Smooth muscle cell of the brain vasculature (primary cell): ENCODE measurements at places on chromosomes 11 and 22.

DNA sequence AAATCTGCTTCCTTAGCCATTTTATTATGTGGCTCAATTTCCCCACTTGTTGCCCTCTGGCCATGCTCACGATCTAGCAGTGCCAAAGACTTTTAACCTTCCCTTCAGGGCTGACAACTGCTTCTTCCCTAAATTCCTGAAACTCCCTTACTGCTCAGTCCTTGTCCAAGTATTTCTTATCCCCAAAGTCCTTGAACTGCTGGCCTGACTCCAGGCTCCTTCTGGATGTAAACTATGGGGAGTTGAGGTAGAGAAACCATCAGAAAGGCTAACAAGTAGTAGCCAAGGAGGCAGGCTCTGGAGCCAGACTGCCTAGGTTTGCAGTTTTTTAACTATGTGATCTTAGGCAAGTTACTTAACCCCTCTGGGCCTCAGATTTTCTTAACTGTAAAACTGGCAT lies 258.7 kb upstream of the CCDC90B start:
- DNase-seq: no peak

GRCh38 chr11:121143921-121144320 lies 42.9 kb downstream of the TECTA start:
- DNase-seq: no peak

DNA sequence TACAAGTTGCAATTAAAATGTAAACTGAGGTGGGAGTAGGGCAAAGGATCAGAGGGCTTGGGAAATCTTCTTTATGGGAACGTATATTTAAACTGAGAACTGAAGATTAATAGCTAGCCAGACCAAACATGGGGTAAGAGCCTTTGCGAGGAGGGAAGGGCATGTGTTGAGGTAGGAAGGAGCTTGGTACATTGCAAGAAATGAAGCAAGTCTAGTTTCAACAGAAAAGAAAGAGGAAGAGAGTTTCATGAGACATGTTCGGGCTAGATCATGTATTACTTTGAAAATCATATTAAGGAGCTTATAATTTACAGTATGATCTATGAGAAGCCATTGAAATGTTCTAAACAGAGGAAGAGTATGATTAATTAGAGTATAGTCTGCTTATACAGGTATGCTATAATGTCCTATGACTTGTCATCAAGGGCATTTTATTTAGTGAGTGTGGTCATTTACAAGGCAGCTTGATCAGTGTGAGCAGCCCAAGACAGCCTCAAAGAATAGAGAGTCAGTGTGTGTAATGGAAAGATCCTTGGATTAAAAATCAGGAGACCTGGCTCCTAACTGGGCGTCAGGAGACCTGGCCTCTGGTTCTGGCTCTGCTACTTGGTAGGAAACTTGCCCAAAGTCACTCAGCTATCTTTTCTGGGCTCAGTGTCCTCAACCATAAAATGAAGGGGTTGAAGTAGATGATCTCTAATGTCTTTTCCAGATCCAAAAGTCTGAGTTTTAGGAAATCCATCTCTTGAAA lies 10.9 kb downstream of the GAS2 start:
- DNase-seq: no peak

DNA sequence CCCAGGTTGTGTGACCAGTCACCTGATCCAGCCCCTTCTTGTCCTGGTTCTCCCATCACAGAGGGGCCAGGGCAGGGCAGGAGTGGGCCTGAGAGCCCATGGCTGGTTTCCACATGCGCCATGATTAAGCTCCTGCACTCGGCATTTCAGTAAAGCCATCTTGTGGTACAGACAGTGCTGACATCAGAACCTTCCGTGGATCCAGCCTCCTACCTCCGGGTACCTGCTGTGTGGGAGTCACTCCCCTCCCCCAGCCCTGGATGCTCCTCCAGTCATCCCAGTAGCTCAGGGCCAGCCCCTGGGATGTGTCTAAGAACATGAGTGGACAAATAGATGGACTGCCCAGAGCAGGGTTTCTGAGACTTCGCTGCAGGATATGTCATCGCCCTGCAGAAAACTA lies 22.1 kb upstream of the MGAT3 start:
- no peak for DNase-seq

DNA sequence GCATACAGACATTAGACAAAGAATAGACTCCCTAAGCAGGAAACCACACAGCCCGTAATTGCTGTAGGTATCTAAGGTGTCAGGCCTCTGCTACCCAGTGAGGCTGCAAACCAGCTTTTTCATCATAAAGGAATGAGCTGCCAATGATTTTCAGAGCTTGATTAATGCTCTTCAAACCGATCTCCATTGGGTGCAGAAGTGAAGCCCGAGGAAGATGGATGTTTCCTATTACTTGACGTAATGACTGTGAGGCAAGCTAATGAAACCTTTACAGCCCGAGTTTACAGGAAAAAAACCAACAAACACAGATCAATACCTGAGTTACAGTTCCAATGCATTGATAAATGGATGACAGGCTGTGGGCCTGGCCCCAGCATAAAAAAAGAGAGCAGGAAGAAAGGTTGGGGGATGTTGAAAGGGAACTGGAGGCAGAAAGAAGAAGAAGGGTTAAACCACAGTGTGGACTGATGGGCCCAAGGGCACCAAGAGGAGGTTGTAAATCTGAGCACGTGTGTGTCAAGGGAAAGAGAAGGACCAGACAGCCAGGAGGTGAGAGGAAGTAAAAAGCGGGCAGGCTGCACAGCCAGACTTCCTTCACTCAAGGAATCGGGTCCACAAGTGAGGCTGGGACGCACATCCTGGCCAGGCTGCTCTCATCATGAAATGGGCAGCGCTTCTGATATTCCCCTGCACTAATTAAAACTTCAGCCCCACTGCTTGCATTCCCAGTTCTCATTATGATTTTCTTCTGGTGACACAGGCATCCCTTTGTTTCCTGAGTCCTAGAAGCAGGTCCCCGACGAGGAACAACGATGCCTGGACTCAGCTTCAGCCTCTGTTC lies 70.6 kb upstream of the NTM start:
- no peak for DNase-seq

GRCh38 chr22:20442485-20443284 lies 5.1 kb upstream of the SCARF2 start:
- DNase-seq: no peak

GRCh38 chr22:42808521-42808920 lies 48.6 kb downstream of the ARFGAP3 start:
- DNase-seq: no peak

GRCh38 chr11:39365809-39366436 lies 2093.5 kb downstream of the LRRC4C start:
- DNase-seq: no peak

GRCh38 chr11:9203691-9204311 lies 61.3 kb downstream of the DENND5A start:
- no peak for DNase-seq

DNA sequence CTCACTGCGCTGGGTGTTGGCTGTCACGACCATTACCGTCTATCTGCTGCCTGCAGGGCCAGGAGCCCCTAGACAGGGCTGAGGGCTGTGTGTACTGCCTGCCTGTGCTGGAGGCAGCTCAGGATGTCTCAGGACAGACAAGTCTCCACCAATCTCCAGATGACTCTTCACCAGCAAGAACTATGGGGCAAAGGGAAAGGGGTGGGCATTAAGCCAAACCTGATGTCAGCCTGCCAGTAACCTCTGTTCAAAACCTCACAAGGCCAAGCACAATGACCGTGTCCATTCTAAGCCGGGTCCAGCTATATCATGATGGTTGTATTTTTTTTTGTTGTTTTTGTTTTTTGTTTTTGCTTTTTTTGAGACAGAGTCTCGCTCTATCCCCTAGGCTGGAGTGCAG lies 31.6 kb downstream of the MAFF start:
- DNase-seq: no peak

- DNase-seq: no peak
Measured at GRCh38 chr22:19933341-19934241, 8.0 kb upstream of the COMT start.

GRCh38 chr22:50269573-50269969 lies 609 bp downstream of the MAPK11 start:
- no peak for DNase-seq

DNA sequence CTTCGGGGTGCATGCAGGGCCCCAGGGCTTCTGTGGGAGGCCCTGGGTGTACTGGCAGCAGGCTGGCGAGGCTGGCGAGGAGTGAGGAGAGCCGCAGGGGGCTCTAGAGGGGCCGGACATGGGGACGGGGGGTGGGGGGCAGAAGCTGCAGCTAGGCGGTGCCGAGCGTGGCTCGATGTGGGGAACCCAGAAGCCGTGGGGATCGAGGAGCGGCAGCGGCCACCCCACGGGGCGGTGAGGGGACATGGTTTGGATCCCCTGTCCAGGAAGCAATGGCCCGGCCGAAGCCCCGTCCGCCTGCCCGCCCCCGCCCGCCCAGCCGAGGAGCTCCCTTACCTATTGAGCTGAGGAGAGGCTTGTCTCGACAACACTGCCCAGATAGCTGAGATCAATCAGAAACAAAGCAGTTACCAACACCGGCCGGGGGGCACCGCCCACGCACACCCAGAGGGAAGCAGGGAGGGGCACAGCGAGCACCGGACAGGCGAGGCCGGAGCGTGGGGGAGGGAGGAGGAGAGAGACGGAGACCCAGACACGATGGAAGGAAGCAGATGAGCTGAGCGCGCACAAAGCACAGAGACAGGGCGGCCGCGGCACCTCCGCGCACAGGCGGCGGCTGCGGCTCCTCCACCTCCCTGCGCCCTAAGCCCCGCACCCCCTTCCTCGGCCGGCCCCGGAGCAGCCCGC lies 38.7 kb downstream of the IGSF9B start:
- DNase-seq: no peak
